Activated CD8-positive, alpha-beta memory T cell treated with anti-CD3 and anti-CD28 coated beads for 1 hour (primary cell): ENCODE measurements at places on chromosomes 13 and 19.

- no peak for DNase-seq
Measured at GRCh38 chr19:13282486-13283065, 132.4 kb downstream of the IER2 start.

DNA sequence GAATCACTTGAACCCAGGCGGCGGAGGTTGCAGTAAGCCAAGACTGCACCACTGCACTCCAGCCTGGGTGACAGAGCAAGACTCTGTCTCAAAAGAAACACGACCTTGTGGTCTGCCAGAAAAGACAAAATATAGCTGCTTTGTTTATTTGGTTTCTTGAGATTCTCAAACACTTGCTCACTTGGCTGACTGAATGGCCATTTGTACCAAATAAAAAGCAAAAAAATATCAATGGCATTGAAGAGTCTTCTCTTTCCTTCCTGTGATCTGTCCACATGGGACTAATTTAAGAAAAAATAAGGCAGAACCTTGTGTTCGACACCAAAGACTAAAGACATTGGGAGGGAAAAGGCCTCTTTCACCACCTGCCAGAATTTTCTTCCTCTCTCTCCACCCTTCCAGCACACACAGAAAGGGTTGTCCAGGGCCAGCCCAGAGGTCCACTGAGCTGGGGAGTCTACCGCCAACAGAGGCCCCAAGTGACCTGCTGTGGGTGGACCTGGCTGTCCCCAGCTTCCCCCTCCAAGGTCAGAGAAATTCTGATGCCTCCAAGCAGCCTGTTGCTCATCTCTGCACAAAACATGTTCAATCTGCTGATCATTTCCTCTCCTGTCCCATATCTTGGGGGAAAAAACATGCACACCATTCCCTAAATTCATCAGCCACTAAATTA is 5.9 kb downstream of the BRME1 start:
- no peak for DNase-seq

GRCh38 chr13:36192166-36192565 is 22.2 kb downstream of the SOHLH2 start:
- no peak for DNase-seq

GRCh38 chr13:112133499-112134390 is 66.8 kb downstream of the SOX1 start:
- no peak for DNase-seq

DNA sequence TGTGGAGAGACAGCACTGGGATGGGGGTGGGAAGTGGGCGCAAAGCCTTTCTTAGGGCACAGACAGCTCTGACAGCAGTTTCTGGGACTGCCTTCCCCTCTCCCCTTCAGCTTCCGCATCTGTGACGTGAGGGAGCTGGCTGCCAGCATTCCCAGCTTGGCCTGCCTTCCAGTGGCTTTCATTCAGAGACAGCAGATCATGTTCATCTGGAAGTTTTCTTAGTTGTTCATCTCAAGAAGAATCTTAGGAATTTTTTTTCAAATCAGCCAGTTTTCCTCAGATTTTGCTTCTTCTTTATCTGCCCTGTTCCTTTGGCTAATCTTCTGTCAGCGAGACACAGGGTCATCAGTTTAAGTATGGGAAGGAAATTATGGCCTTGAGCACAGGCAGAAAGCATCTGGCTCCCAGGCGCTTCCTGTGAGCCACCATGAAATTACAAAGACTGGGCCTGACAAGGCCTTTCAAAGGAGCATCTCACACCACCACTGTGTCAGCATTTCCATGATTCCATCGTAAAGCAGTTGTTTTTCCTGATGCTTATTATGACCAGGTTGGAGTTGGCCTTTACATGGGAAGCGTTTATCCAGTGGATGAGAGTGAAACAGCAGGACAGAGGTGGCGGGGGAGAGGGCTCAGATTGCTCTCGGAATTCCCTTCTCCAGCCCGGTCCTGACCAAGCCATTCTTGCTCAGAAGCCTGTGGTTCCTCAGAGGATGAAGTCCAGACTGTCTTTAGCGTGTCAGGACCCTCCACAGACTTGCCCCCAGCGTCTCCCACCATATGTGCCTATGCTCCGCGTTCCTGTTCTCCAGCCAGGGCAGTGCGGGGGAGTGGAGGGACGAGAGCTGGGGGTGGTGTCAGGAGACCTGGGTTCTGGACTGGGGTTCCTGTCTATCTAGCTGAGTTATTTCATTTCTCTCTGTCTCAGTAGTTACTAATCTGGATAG is 43.6 kb downstream of the ARHGAP35 start:
- DNase-seq = no peak

GRCh38 chr13:109592770-109593169 is 193.6 kb downstream of the IRS2 start:
- DNase-seq = no peak

- DNase-seq = no peak
Measured at GRCh38 chr19:47344425-47344824, 4.7 kb upstream of the DHX34 start.

DNA sequence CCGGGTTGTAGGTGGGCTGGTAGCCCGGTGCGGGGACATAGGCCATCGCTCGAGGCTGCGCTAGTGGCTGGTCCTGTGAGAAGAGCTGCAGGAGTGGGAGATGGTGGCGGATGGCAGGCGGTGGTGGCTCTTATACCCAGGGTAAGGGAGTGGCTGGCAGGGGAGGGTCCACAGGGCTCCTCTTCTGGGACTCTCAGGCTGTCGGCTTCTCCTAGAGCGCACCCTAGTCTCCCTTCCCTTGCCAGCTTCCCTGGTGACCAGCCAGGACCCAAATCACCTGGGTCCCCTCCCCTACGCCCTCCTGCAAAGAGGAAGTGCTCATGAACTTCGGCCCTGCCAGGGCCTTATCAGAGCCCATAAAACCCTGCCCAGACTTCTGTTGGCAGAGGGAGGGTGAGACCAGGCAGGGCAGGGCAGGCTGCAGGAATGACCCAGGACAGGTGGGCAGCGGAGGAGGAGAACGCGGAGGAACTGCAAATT is at the start of gene LGALS4:
TSS of gene LGALS4 (minus strand) at position 105 of the 480 bp plus-strand sequence. CDS start at position 46, 59 bp downstream.
- no peak for DNase-seq

DNA sequence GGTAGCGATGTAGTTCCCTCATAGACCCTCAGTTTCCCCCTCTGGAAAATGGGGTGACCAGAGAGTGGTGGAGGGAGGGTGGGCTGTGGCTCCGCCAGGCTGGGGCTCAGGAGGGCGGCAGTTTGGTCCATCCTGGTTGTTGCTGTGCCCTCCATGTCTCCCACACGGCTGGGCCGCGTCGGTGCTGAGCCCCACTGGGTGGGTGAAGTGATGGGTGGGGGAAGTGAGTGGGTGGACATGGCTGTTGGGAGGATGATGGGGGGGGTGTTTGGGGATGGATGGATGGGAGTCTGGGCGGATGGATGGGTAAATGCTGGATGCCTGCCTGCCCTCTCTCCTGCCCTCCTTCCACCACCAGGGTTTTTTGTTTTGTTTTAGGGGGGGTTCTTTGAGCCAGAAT is 16.6 kb upstream of the EHD2 start:
- no peak for DNase-seq

- no peak for DNase-seq
Measured at GRCh38 chr19:52214241-52214640, 24.4 kb downstream of the PPP2R1A start.

DNA sequence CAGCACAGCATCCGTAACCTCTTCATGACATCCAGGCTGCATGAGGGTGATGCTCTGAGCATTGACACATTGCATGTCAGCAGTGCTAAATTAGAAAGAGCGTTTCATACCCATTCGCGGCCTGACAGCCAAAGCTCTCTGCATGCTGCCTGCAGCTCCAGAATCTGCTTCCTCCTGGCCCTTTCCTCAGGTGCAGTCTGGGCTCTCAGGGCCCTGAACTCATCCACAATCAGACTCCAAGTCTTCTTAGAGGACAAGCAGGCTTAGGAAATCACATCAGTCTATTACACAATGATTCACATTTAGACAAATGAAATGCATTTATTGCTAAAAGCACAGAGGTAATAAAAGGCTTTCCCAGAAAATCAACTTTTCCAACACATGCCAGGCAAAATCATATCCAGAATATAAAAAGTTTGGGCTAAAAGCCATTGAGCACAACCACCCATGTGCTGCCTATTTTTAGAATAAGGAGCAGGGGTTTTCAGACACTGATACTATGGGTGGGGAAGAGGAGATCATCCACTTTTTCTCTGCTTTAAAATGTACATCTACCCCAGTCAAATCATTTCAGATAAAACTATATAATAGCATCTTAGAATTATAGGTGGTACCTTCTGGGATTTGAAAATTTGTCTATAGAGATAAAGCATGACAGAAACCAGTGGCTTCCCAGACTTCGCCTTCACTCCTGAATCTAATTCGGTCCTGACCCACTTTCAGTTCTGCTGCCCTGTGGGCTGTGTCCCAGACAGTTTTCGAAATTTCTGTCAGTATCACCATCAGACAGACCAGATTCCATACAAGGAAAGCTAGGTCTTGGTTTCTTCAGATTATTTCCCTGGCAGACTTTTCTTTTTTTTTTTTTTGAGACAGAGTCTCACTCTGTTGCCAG is 109.3 kb downstream of the COL4A2 start:
- DNase-seq = no peak

DNA sequence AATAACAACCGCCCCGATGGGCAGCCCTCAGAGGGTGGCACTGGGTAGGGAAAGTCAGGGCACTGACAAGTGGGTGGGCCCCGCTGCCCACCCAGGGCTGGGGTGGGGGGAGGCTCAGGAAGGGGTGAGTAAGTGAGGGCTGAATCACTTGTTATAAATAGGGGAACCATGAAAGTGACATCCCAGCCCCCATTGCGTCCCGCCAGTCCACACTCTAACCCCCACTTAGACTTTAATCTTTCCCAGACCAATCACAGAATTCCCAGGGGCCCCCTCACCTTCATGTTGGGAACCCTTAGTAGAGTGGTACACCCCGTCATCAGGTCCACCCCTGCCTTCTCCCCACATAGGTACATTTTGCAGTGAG is 37.0 kb upstream of the NANOS3 start:
- no peak for DNase-seq

GRCh38 chr13:48370815-48371214 is 42.1 kb downstream of the LPAR6 start:
- no peak for DNase-seq

DNA sequence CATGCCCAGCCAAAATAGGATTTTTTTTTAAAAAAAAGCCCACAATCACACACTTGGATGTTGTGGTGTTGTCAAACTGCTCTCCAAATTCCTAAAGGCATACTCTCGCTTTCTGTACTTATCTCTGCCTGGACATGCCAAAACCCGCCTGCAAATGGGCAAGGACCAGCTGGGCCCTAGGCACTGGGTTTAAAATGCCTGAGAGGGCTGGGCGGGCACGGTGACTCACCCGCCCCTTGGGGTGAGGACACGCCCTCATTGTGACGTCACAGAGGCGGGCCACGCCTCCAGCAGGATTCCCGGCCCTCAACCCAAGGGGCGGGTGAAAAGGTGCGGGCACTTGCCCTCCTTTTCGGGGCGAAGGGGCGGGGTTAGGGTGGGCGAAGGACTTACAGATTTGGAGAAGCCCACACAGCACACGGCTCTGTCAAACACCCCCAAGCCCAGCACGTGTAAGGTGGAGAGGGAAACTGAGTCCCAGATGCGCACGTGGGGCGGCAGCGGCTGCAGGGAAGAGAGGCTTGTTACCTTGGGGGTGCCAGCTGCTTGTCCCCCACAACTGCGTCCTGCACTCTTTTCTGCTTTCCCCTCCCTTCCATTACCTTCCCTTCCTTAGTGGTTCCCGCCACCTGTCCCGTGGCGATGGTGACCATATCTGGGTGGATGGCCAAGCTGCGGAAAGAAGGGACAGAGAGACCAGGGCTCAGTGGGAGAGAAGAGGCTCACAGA is 6.6 kb downstream of the EML2 start:
- no peak for DNase-seq

DNA sequence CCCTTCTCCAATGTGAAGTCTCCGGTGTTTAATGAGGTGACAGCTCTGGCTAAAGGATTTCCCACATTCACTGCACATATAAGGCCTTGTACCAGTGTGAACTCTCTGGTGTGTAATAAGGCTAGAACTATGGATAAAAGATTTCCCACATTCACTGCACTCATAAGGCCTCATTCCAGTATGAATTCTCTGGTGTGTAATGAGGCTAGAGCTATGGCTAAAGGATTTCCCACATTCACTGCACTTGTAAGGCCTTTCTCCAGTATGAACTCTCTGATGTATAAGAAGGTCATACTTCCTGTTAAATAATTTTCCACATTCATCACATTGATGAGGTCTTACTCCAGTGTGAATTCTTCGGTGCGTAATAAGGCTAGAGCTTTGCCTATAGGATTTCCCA is 5.9 kb downstream of the ZNF256 start:
- DNase-seq = no peak

GRCh38 chr19:29263305-29264135 is 50.6 kb upstream of the UQCRFS1 start:
- DNase-seq = no peak

- no peak for DNase-seq
Measured at GRCh38 chr13:36920616-36921185, 663 bp upstream of the SMAD9 start.

DNA sequence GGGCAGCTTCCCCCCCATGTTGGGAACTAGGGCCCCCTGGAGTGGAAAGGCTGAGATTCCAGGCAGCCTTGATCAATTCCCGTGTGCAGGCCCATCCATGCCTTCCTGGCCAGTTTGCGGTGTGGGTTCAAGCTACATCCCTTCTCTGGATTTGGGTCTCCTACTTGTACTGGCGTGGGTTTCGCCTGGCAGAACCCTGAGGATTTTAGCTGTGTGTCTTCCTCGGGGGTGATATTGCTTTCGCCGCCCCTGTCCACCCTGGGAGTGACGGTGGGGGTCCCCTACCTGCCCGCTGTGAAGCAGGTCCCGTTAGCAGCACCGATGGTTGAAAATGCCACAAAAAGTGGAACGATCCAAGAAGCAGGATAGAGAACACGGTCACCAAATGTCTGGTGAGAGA is 11.4 kb downstream of the SLC7A9 start:
- DNase-seq = no peak

DNA sequence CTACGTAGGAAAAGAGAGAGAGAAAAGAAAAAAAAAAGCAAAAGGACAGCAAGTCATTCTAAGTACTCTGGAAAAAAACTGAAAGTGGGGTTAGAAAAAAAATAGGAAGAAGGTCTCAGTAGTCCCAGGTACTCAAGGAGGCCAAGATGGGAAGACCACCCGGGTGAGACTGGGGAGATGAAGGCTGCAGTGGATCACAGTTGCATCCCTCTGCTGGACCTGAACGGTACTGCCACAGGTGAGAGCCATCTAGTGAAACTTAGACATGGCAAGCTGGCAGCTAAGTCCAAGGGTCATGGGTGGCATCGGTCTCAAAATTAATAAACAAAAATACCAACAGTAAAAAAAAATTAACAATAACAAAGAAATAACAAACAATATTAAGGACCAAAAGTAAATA is 41.0 kb upstream of the ZNF91 start:
- no peak for DNase-seq

GRCh38 chr19:54203151-54203611 is 2.5 kb downstream of the RPS9 start:
- DNase-seq = no peak

- no peak for DNase-seq
Measured at GRCh38 chr13:43357564-43357963, 334.2 kb downstream of the DNAJC15 start.

GRCh38 chr13:22041741-22042140 is 370.9 kb downstream of the FGF9 start:
- DNase-seq = no peak

GRCh38 chr19:41795031-41795461 is 1.3 kb upstream of the CEACAM3 start:
- peak; percentile 21 for DNase-seq

GRCh38 chr19:35732540-35733179 is 9.6 kb downstream of the IGFLR1 start:
- DNase-seq = no peak
